Stimulated activated CD4-positive, alpha-beta T cell treated with anti-CD3 and anti-CD28 coated beads, TNF-alpha, amount 100 ng/mL, for 24 hours (primary cell): ENCODE measurements at places on chromosomes 13 and 19.

DNA sequence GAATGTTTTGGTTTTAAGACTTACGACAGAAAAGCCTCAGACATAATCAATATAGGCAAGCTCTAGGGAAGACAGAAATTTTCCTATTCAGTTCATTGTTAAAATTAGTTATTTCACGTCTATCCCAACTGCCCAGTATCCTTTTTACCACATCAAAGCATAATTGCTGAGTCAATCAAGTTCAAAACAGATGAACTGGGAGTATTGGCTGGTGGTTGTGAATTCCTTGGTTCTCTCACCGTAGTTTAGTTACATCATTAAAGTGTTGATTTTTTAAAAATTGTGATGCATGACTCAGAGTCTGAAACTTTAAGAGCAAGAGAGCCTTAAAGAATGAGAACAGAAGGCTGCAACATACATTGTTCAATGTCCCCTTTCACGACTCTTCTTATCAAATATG is 143.3 kb upstream of the FREM2 start:
- DNase-seq = no peak

DNA sequence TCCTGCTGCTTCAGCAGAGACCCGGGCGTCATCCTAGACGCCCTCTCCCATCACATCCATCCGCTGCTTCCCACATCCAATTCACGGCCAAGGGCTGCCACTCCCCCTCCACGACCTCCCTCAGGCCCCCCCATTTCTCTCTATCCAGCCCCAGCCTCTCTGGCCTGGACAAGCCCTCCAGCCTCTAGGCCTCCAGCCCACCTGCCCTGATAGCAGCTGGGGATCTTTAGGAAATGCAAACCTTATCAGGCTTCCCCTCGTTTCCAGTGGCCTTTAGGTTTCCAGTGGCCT is 51.6 kb downstream of the PEPD start:
- no peak for DNase-seq

- no peak for DNase-seq
These were observed 17.6 kb downstream of the TJP3 start for GRCh38 chr19:3725640-3726310.

DNA sequence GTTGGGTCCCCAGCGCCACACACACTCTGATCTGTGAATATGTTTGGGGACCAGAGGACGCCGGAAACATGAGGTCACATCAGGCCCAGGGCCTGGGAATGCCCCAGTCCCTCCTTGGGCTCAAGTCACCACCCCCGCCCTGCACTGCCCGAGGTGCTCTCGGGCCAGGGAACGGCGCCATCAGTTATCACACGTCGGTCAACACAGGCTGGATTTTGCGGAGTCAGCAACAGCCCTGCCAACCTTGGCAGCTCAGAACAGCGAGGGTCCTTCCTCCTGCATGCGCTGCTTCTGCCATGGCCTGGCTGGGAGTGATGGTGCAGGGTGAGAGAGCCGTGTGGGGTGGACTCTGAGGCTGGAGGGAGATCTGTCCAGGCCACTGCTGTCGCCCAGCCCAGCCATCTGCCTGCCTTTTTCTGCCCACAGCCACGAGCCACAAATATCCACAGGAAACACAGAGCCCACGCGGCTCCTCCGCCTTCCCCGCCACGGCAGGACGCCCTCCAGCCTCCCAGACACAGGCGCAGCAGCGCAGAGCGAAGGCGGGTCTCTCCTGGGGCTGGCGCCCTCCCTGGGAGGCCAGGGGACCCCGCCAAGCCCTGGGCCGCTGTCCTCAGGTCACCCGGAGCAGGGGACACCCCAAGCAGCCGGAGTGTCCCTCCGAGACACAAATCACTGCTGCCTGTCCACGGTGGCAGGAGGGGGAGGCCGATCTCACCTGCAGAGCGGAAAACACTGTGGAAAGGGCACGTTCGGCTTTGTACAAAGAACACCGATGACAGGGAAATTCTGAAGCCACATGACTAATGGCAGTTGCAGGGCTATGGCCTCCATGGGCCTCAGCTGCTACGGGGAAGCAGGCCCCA is 31.6 kb upstream of the CACTIN start:
- no peak for DNase-seq

- DNase-seq = no peak
These were observed 102.5 kb downstream of the FAM216B start for GRCh38 chr13:42883771-42884467.

DNA sequence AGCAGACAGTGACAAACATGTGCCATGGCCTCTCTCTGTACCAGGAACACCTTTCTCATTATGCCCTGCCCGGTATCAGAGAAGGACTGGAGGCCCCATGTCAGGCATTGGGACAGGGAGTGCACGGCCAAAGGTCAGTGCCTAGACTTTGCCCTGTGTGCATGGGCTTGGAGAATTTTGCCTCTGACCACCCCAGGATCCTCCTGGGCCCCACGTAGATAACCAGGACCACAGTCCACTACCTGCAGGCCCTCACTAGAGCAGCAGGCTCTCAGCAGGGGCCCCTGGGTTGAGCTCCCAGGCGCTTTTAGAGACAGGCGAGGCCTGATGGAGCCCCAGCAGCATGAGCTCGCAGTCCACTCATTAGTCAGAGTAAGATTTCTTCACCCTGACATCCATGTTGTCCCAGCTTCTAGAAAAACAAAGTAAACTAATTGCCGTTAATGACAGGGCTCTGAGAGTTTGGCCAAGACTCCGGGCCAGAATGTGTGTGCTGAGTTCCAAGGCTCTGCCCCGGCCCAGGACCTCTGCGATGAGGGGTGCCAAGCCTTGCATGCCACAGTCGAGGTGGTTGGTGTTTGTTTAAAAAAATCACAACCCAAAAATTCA is 42.7 kb downstream of the CAPN12 start:
- no peak for DNase-seq

- no peak for DNase-seq
These were observed 23.9 kb downstream of the SIN3B start for GRCh38 chr19:16853066-16853465.

DNA sequence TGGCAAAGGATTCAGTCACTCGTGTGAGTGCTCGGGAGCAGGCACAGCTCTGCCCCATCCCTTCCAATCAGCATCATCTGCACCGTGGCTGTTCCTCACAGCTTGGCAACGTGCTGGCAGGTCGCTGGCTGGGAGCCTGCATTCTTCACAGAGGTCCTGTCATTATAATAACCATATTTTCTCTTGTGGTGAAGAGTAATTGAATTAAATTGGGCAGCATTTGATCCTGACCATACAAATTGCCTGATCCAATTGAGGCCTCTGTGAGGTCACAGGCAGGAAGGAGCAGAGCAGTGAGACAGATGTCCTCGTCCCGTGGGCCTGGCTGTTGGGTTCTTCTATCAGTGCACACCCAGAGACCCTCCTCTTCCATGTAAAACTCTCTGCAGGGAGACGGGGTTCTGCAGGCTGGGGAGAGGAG is 407.8 kb downstream of the COG6 start:
- DNase-seq = no peak

DNA sequence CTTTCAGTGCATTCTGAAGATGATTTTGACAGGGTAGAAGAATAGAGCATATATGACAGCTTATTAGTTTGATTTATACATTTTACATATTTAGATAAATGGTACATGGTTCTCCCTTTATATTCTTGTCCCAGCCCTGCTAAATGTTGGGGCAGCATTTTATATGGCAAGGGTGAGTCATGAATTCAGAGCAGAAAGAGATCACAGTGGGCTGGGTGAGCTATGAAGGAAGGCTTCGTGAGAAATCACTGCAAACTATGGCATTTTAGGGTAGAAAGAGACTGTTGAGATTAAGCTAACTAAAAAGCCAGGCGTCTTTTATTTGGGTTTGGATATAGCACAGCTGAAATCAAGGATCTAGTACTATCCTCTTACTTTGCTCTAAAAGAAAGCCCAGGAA is 23.9 kb upstream of the METTL21C start:
- DNase-seq = no peak

DNA sequence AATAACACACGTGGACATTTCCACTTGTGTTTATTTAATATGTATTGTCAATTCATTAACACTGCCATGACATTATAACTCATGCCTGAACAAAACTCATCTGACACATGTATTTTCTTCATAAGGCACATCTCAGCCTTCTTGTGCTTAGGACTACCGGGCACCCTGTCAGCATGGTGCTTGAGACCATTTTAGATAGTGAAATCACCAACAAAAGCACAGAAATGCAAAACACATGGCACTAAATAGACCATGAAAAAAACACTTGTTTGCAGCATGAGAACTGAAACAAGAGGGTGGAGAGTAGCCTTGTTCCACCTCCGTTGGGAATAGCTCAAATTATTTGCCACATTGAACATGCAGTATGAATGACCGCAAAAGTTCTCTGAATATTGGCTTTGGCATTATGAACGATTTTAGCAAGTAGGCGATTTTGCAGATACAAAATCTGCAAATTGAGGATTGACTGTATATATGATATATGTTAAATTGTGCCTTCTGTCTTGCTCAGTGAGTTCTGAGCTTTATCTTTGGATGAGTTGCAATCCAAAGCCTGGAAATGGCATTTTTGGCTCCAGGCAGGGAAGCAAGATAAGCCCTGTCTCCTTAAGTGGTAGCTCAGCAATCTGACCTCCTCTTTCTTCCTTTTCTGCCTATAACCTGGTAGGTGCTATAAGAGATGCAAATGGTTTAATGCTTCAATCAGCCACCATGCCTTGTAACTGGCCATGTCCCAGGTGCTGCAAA is 328.2 kb downstream of the HS6ST3 start:
- no peak for DNase-seq

- DNase-seq = no peak
These were observed 16.3 kb upstream of the GPR183 start for GRCh38 chr13:99323488-99323887.
